ENCODE measurements at places on chromosomes 11 and 22.

DNA sequence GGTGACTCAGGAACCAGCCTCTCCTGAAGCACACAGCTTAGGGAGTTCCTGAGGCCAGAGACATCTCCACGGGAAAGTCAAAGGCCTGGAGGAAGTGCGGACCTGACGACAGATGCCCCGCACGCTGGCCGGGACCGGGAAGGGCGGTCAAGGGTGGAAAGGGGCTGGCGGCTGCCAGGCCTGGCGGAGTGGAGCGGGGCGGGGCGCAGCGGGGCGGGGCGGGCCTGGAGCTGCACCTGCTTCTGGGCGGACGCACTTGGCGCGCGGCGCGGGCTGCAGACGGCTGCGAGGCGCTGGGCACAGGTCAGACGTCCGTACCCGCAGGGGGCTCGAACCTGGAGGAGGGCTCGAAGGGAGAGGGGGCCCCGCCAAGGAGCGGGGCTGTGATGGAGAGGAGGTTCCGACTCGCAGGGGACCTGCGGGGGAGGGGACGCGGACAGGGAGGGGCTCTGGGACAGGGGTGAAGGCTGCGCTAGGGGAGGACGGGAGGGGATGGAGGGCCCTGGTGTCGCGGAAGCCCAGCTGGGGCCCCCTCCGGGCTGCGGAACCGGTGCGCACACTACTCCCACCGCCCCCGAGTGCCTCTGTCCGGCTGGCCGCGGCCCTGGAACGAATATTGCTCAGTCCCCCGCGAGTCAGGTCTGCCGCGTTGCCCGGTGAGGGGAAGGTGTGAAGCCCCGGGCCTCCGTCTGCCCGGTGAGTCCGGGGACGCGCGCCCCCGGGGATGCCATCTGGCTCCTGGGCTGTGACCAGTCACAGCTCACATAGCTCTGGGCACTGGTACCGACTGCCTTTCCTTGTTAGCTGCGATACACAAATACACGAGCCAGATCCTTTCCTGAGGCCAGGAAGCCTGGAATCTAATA is at the start of gene TMEM45B:
Gene TMEM45B (plus strand): TSS at position 253 of the 866 bp plus-strand sequence. CDS start 36,635 bp downstream, outside the sequence.
- no peak for DNase-seq

DNA sequence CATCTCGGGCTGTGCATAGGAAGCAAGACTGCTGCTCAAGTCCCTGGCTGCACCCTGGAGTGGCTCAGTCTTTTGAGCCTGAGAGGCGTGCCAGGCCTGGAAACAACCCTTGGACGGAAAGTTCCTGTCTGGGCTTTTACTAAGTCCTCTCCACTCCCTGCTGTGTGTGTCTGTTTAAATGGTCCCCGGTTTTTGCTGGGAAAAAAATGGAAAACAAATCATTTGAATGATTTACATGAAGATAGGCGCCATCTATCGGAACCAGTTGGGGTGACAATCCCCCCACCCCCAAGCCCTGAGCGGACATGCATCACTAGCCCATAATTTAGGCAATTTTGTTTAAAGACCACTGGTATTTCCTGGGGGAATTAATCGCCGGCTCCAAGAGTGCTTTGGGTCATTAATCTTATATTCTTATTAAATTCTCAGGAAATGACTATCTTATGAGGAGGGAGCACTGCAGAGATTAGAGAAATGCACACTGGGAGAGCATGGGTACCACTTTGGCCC is 2.7 kb upstream of the GAB2 start:
- DNase-seq: no peak

- no peak for DNase-seq
These were observed 17.9 kb upstream of the NUCB2 start for GRCh38 chr11:17258670-17259069.

DNA sequence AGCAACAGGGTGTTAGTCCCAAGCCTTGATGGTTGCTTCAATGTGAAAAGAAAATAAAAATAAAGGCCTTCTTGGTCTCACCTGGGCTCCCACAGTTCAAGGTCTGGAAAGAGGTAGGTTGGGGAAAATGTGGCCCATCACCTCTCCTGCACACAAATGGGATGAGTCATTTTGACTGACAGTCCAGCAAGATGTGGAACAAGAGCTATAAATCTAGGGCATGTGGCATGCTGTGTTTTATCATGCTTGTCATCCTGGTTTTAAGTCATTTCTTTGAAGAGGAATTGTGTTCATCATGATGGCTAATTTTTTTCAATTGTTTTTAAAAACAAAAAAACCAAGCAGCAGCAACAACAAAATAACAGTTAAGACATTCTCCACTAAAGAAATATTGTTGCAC is 503.7 kb downstream of the NTM start:
- no peak for DNase-seq

GRCh38 chr11:111569476-111569875 is 29.0 kb downstream of the LAYN start:
- DNase-seq: no peak

DNA sequence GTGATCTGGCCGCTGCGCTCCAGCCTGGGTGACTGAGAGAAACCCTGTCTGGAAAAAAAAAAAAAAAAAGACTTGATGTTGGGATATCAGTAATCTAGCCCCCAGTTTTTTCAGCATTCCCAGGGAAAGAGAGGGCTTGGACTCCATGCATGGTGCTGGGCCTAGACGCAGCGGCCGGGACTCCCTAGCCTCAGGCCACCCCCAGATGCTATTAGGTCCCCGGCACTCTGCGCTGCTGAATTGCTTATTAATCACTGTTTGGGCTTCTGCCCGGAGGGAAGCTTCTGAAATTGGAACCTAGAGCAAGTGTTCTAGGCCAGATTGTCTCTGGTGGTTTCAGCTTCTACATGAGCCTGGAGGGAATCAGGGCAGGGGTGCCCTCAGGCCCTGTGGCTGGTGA is 39.0 kb downstream of the SLCO2B1 start:
- DNase-seq: no peak

DNA sequence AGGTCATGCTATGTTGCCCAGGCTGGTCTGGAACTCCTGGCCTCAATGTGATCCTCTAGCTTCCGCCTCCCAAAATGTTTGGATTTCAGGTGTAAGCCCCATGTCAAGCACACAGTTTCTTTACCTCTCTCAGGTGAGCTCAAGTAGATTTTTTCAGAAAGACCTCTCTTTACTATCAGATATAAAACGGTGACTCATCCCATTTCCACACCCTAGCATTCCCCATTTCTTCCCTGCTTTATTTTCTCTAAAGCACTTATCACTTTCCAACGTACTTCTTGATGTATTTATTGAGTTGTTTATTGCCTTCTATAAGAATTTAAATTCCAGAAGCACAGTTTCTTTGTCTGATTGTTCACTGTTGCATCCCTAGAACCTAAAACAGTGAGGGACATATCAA is 3.7 kb downstream of the TSG101 start:
- DNase-seq: no peak

GRCh38 chr11:28966951-28967350 is 858.8 kb downstream of the METTL15 start:
- no peak for DNase-seq

GRCh38 chr11:86374069-86374468 is 618 bp upstream of the CCDC81 start:
- DNase-seq: no peak

DNA sequence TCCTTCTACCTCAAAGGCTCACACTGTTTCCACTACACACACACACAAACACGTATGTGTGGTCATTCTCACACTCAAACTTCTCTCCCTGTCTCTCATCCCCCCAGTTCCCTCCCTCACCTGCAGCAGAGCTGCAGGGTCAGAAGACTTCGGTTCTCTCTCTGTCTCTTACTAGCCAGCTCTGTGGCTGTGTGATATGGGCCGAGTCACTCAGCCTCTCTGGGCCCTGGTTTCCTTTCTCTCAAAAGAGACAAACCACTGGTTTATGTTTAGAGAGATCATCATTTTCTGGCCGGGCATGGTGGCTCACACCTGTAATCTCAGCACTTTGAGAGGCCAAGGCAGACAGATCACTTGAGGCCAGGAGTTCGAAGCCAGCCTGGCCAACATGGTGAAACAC is 21.1 kb downstream of the TSPAN18 start:
- no peak for DNase-seq

GRCh38 chr22:39556970-39557841 is 13.3 kb upstream of the CACNA1I start:
- DNase-seq: no peak

DNA sequence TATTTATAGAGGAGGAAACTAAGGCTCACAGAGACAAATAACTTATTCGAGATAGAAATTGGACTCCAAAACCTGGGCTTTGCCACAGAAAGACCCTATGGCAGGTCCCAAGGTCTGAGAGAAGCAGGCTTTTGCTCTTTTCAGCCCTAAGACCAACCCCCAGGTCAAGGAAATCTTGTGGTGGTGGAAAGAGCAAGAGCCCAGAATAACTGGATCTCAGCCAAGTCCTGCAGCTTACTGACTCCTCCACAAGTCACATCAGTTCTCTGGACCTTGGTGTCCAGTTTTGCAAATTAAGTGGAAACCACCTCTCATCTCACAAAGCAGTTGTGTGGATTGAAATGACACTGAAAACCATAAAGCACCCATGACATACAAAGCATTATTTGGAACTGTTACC is 122.2 kb downstream of the C11orf58 start:
- no peak for DNase-seq

- no peak for DNase-seq
These were observed 59.8 kb upstream of the WNT7B start for GRCh38 chr22:46036558-46037408.

DNA sequence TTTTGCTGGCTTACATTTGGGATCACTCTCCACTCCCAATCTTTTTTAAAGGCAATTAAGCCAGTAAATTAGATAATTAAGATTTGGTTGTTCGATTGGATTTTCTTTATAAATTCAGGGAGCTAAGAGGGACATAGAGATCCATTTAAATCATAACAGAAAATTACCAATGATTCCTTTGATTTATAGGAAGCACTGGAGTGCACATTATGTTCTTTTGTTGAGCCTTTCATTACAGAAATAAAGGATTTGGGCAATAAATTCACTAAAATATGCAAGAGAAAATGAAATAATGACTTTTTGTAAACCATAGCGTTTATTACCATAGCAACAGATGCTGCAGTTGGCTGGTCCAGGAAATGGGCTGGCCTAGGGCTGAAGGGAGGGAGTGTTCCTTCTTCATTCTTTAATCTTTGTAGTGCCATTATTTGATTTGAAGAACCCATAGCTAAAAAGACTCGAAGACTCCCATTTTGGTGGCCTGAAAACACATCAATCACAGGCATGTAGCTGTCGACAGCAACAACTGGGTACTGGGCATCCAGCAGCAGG is 73.0 kb downstream of the C2CD3 start:
- DNase-seq: no peak

DNA sequence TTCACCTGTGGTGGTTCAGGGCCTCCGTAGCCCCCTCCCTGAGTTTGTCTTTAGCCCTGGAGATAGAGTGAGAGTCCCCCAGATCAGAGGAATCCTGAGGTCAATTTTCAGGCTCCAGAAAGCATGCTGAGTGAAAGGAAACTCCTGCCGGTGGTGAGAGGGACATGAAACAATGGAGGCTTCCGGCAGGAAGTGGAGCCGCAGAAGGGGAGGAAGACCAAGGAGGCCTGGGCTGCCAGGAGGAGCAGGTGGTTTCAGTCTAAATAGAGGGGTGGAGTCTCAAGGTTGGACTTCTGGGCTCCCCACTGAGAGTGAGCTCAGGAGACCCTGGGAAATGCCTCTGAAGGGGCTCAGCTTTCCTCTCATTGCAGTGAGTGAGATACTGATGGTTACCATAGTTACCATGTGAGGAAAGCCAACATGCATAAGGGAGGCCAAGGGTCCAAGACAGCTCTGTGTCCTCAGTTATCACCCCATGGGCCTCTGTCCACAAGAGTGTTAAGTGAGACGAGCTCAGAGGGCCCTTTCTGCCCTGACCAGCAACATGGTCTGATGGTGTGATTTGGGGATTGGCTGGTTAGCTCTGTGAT is 10.7 kb downstream of the SLCO2B1 start:
- no peak for DNase-seq
